ENCODE measurements at places on chromosomes 11 and 22. TPM values are rescaled to one million over a fixed set of nuclear protein-coding genes. Genes with fewer than 3 reads are reported as not detected.

GRCh38 chr11:46381048-46381818 is at the start of gene MDK:
Gene MDK (plus strand): TSS chr11:46381669. CDS start chr11:46382058, 389 bp downstream.
- no peaks in the 10 kb centered on the region for H3K27me3 ChIP-seq
- DNase-seq = no peak
- H3K36me3 ChIP-seq = no peaks in the 10 kb centered on the region
- peak within 1 kb of the TSS; percentile 68 for H3K4me3 ChIP-seq

DNA sequence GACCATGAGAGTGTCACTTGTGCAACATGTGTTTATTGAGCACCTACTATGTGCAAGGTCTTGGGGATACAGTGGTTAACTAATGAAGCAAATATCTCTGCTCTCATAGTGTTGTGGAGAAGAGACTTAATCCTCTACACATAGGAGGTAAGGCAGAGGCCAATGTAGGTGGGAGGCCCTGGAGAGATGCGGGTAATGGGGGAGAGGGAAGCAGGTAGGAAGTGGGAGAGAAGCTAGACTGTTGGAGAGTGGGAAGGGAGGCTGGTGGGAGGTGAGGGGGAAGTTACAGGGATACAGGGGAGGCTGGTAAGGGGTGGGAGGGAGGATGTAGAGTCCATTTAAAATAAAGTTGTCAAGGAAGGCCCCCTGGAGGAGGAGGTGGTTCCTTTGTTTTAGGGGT is 240.0 kb downstream of the MIAT start:
- H3K27me3 ChIP-seq = no peaks in the 10 kb centered on the region
- H3K4me1 ChIP-seq = peaks cover 33% of the 10 kb centered on the region
- H3K4me3 ChIP-seq = no peak overlapping the region
- H3K27ac ChIP-seq = no peak overlapping the region

DNA sequence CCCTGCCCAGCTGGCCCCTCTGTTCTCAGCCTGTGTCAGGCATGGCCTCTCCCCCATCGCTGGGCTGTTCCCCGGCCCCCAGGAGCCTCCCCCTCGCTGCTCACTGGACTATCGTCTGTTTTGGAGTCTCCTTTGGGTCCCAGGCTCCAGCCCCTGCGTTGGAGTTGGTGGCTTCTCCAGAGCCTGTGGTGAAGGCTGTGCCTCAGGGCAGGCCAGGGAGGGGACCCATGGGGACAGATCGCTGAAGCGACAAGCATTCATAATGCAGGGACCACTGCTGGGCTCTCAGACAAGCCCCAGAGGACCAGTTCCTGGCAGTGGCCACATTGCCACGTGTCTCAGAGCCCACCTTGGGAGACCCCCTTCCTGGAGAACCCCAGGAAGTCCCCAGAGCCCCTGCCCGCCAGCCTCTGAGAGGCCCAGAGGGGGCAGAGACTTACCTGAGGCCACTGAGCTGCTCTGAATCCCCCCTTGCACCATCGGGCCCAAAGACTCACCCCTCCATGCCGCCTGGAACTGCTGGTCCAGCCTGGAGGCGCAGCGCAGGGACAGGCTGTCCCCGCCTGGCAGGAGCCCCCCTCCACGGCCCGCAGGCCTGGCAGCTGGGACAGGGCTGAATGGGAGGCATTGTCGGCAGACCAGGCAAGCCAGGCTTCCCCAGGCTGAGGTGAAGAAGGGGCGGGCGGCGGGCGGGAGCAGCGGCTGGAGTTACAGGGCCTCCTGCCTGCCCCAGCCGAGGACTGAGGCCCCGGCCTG is at the start of gene CHADL:
TSS of gene CHADL (minus strand) at position 555 of the 756 bp plus-strand sequence. CDS start at position 505, 50 bp downstream.
- H3K27me3 ChIP-seq = no peaks in the 10 kb centered on the region
- no peaks in the 10 kb centered on the region for H3K36me3 ChIP-seq
- no peak within 1 kb of the TSS for H3K4me3 ChIP-seq
- DNase-seq = no peak
- no peak within 1 kb of the TSS for H3K27ac ChIP-seq
- peaks cover 3% of the 10 kb centered on the region for H3K4me1 ChIP-seq

GRCh38 chr22:47301820-47302475 is 539.5 kb downstream of the TBC1D22A start:
- H3K27me3 ChIP-seq = no peaks in the 10 kb centered on the region
- no peaks in the 10 kb centered on the region for H3K36me3 ChIP-seq
- DNase-seq = no peak

- no peak overlapping the region for H3K4me3 ChIP-seq
- H3K36me3 ChIP-seq = no peaks in the 10 kb centered on the region
- DNase-seq = peak; percentile 13
- peaks cover 4% of the 10 kb centered on the region for H3K27me3 ChIP-seq
Observed at GRCh38 chr11:131422496-131422895, 52.1 kb downstream of the NTM start.

DNA sequence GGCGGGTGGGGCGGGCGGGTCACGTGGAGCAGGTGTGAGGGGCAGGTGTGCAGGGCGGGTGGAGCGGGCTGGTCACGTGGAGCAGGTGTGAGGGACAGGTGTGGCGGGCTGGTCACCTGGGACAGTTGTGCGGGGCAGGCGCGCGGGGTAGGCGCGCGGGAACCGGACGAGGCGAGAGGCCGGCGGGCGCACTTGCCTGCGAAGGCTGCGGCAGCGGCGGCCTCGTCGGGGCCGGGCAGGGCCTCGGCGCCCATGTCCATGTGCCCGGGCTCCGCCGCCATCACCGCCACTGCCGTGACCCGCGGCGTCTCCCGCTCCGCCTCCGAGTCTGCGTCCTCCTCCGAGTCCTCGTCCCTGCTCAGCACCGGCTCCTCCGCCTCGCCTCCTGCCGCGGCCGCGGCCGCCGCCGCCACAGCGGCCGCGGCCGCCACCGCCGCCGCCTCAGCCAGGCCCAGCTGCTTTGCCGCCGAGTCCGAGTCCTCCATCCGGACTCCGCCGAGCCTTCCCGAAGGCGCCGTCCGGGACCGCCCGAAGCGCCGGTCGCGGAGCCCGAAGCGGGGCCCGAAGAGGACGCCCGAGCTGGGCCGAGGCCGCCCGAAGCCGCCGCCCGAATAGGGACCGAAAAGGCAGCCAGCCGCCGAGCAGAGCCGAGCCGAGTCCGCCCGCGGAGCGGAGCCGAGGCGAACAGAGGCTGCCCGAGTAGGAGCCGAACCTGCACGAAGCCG is at the start of gene DEAF1:
TSS of gene DEAF1 (minus strand) at position 660 of the 725 bp plus-strand sequence. CDS start at position 485, 175 bp downstream.
- H3K27ac ChIP-seq = peak within 1 kb of the TSS; percentile 100
- peak within 1 kb of the TSS; percentile 72 for H3K4me3 ChIP-seq

KCNJ1 gene
- total RNA-seq = 0.14 TPM

NTM gene
- total RNA-seq = 108 TPM

LMO2 gene
- total RNA-seq = 1.8 TPM
